Breast epithelium (tissue), 4 donors: ENCODE measurements at places on chromosomes 4 and X. TPM values are rescaled to one million over a fixed set of nuclear protein-coding genes. Genes with fewer than 3 reads are reported as not detected.

DNA sequence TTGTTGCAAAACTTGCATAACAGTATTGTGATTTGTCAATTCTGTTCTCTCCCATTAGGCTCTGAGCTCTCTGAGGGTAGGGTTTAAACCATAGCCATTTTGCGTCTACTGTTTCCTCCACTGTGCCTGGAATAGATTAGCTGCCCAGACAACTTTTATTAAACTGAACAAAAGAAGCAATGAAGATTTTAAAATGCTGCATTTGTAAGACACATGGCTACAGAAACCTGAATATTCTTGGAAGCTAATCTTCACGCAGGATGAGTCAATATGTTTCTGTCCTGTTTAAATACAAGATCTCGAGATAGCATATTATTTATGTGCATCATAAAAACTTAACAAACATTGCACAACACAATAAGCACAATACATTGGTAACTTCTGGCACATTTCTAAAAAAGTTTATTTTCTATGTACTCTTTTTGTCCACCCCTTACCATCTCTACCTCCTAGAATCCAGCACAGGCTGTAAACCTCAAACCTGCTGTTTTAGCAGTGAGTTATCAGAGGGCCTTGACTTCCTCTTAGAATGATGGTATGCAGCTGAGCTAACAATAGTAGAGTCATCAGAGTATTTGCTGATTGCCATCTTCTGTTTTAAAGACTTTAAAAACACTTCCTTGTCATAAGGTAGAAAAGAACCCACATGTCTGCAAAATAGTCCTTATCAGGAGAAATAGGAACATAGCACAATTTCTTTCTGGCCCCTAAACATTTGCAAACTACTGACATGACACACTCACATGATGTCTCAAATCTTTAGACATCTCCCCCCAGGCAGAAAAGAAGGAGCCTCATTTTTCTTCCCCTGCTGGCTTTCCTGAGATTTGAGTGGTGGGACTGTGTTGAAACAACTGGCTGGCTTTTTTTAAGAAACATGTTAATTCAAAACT is 10.6 kb upstream of the CCNG2 start:
- H3K27me3 ChIP-seq, result no peaks in the 10 kb centered on the region
- DNase-seq, result no peak
- H3K4me3 ChIP-seq, result no peak overlapping the region
- H3K27ac ChIP-seq, result peak overlapping the region; percentile 33
- no peaks in the 10 kb centered on the region for H3K36me3 ChIP-seq

- H3K4me3 ChIP-seq, result no peak overlapping the region
- H3K36me3 ChIP-seq, result no peaks in the 10 kb centered on the region
- no peaks in the 10 kb centered on the region for H3K4me1 ChIP-seq
- DNase-seq, result no peak
- peaks cover 8% of the 10 kb centered on the region for H3K27me3 ChIP-seq
Observed at GRCh38 chrX:16239211-16239610, 71.9 kb downstream of the MAGEB17 start.

- DNase-seq, result no peak
- no peak overlapping the region for H3K27ac ChIP-seq
- H3K36me3 ChIP-seq, result no peaks in the 10 kb centered on the region
- H3K27me3 ChIP-seq, result peaks cover 21% of the 10 kb centered on the region
- H3K4me1 ChIP-seq, result no peaks in the 10 kb centered on the region
Observed at GRCh38 chrX:19578956-19579355, 63.6 kb upstream of the MAP3K15 start.

GRCh38 chr4:155809835-155810234 is 51.0 kb downstream of the GUCY1B1 start:
- H3K4me3 ChIP-seq, result no peak overlapping the region
- no peaks in the 10 kb centered on the region for H3K27me3 ChIP-seq
- DNase-seq, result no peak
- no peaks in the 10 kb centered on the region for H3K4me1 ChIP-seq

PHOX2B gene
- not detected for total RNA-seq

DNA sequence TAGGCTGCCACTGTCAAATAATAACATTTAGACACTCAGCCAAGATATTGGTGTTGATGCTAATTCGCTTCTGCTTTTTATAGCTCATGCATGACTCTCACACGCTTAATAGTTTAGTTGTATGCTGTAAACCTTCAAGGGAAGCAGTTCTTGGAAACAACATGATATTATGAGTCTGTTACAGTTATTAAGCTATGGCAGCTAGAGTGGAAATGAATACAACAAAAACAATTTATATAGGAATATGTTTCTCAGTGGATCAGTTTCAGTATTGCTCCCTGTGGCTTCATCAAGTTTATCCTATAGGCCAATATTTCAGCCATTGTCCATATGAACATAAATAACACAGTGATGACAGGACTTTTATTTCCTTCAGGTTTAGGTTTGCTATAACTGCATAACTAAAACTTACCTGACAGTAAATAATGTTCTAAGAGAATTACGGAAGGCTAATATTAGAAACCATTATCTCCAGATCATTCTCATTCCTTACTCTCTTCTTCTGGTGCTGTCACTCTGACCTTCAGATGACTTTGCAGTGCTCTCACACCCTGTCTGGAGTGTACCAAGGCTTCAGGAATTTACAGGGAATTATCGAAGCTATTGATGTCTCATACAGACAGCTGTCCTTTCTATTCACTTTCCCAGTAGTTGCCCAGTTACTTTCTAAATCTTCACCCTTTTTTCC is 555.0 kb downstream of the ANKRD50 start:
- no peaks in the 10 kb centered on the region for H3K27me3 ChIP-seq
- H3K4me1 ChIP-seq, result no peaks in the 10 kb centered on the region
- H3K36me3 ChIP-seq, result no peaks in the 10 kb centered on the region
- DNase-seq, result no peak
- no peak overlapping the region for H3K27ac ChIP-seq

GRCh38 chr4:83644677-83645659 is 109.1 kb downstream of the GPAT3 start:
- no peak for DNase-seq
- no peaks in the 10 kb centered on the region for H3K36me3 ChIP-seq
- H3K27me3 ChIP-seq, result no peaks in the 10 kb centered on the region
- H3K4me3 ChIP-seq, result no peak overlapping the region
- no peaks in the 10 kb centered on the region for H3K4me1 ChIP-seq
- no peak overlapping the region for H3K27ac ChIP-seq

- H3K27me3 ChIP-seq, result no peaks in the 10 kb centered on the region
- no peak for DNase-seq
- no peak overlapping the region for H3K27ac ChIP-seq
Observed at GRCh38 chrX:119391279-119391678, 7.9 kb upstream of the SLC25A43 start.

RGN gene
- total RNA-seq, result 4.3 TPM

GRCh38 chr4:1604181-1604705 is 79.9 kb downstream of the FAM53A start:
- H3K4me3 ChIP-seq, result no peak overlapping the region
- H3K4me1 ChIP-seq, result no peaks in the 10 kb centered on the region
- H3K36me3 ChIP-seq, result no peaks in the 10 kb centered on the region
- H3K27ac ChIP-seq, result no peak overlapping the region
